ENCODE measurements at places on chromosomes 12 and 14.

GRCh38 chr12:57726151-57726883 lies 12.2 kb downstream of the AGAP2 start:
- no peak for DNase-seq

DNA sequence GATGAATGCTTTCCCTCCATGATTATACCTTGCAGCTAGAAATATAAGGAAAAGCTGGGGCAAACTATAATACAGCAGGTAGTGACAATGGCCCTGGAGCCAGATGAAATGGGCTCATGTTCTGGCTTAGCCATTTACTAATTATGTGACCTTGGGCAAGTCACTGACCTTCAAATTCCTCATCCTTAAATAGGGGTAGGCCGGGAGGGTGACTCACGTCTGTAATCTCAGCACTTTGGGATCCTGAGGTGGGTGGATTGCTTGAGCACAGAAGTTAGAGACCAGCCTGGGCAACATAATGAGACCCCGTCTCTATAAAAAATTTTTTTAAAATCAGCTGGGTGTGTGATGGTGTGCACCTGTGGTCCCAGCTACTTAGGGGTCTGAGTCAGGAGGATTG lies 155.4 kb downstream of the C12orf75 start:
- no peak for DNase-seq

DNA sequence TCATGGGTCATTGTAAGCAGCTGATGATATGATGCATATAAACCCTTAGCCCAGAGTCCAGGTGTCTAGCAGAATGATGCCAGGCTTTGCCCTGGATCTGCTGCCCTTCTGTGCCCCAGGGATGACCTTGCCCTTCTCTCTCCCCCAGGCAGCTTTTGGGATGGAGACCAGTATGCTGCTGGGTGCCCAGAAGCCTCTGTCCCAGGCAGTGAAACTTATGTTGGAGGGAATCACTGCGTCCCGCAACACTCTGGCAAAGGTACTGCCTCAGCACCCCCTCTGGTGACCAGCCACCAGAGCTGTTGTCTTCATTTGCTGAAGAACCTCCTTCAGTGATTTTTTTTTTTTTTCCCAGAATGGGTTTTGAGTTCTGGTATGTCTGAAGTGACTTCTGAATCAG lies 23.3 kb downstream of the CYP46A1 start:
- no peak for DNase-seq

DNA sequence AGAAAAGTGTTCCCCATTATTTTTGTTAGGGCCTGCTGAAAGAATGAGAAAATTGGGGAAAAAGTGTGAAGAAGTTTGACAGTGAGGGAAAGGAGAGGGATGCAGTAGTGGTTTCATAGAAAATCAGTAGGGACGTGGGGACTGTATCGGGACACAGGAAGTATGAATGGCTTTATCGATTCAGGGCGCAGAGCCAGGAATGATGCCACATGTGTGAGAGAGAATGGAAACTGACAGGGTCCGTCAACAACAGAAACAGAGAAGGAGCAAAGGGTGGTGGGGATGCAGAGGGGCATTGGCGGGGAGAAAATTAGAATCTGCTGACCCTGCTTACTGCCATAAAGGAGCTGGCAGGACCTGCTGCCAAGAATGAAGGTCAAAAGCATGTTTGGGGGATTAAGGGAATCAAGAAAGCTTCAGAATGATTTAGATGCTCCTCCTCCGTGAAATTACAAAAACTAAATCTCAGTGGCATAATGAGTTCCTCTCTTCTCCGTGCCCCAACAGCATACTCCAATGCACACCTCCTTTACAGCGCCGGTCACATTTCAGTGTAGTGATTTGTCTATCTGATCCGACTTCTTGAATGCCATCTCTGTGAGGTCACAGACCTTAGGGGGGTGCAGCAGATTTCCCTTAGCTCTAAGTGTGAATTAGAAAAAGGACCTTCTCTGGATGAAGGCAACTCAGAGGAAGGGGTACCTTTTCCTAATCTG lies 92.6 kb downstream of the EMP1 start:
- DNase-seq: no peak

DNA sequence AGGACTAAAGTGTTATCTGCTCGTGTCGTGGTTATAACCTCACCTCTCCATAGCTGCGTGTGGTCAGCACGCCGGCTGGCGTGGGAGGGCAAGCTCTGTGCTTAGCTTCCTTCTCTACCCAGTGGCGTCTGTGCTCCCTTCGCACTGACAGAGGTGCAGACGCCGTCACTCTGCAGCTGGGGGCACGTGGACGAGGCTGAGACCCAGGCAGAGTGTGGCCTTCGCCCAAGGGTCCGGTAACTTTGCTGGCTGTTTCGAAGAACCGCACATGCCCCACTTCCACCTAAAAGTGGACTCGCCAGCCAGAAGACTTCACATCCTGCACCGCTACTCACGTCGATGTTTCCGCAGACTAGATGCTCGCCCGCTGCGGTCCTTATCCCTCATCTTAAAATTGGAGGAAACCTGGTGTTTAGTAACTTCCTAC lies 35.9 kb upstream of the DYNC1H1 start:
- no peak for DNase-seq

Measured in OCI-LY7 (cell line).